ENCODE measurements at places on chromosomes 7 and 10. TPM values are rescaled to one million over a fixed set of nuclear protein-coding genes. Genes with fewer than 3 reads are reported as not detected.

C10orf67 gene
- total RNA-seq: not detected

EIF4H gene
- 244 TPM for total RNA-seq

INHBA gene
- total RNA-seq: 44.8 TPM

SGMS1 gene
- total RNA-seq: 92.3 TPM

CARD11 gene
- total RNA-seq: 4.4 TPM

ADCYAP1R1 gene
- 1.4 TPM for total RNA-seq

- no peak for DNase-seq
Observed at GRCh38 chr7:157073335-157073734, 62.9 kb upstream of the MNX1 start.

- DNase-seq: no peak
Observed at GRCh38 chr10:122190176-122190943, 80.7 kb upstream of the BTBD16 start.

DNA sequence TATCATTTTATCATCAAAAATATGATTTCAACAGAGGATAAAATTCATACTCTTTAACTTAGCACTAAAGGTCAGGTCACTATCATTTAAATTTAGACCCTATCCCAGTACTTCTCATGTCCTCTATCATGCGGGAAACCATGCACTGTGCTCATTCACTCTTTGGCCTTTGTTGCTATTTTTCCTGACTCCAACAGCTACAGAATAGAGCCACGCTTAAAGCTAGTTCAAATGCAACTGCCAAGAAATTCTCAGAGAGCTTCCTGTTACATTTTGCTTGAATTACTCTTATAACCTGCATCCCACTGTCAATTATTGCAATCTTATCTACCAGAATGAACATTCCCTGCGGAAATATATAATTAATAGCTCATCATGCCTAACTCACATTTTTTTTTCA, 58.3 kb downstream of the SEMA3A start:
- DNase-seq: no peak

DNA sequence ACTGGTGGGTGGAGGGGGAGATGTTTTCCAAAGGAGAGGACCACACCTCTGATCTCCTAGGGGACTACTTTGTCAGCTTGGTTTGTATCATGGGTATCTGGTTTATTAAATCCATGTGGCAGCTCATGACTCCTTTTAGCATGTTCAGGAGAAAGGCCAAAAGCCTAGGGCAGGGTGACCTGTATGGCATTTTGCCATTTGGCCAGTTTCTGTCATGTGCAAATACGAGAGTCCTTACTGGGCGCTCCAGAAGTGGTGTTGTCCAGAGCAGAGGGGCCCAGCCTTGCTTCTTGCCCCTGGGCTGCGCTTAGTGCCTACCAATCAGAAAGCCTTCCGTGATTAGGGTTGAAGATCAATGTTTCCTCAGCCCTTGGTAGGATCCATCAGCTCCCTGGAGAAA, 31.0 kb downstream of the ADRA2A start:
- DNase-seq: no peak

DNA sequence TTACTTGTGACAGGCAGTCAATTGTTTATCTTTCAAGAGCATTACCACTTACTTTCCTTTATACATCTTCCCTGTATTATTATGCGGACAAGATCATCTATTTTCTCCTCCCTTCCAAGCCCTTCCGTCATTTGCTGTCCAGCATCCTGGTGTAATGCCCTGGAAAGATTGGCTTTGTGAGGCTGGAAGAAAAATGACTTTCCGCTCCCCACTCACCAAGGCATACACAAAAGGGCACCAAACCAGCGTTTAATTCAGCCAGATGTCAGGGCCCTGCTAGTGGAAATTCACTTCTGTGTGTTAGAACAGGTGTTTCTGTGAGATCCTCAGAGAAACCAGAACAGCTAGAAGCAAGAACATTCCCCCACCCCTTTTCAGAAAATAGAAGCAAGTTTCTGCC, 128.1 kb upstream of the NANOS1 start:
- DNase-seq: no peak

GRCh38 chr10:60663850-60664249, 114.4 kb upstream of the CDK1 start:
- DNase-seq: no peak

GRCh38 chr7:9557853-9558252, 1124.4 kb downstream of the NXPH1 start:
- no peak for DNase-seq

GRCh38 chr10:78925800-78926319, 142.9 kb upstream of the ZMIZ1 start:
- DNase-seq: no peak

DNA sequence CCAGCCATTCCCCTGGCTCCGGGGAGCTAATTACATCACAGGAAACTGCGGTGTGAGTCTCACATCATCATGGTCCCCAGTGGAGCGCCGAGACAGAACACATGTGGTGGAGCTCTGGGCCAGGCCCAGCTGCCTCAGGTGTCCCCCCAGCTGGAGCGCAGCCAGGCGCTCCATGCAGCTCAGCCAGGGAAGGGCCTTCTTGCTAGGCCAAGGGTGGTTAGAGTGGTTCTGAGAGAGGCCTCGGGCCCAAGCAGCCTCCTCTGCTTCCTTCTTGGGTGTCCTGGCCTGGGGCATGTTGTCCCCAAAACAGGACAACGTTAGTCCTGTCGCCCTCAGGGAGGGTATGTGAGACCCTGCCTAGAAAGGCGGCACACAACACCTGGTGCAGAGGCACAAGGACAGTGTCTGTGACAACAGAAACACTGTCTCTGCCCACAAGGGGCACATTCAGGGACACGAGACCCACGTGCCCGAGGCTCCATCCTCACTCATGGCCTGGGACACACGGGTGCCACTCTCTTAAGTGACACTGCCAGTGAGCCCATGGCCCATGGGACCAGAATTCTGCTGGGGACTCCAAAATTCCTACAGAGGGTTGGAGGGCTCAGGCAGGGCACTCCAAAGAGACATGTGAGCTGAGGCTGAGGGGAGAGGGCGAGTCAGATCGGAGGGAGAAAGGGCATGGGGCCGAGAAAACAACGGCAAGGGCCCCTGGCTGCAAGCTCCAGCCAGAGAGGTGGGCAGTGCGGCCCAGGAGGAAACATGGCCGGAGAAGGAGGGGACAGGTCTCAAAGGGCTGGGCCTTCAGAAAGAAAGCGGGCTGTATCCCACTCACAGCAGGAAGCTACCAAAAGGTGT, 37.0 kb upstream of the RET start:
- no peak for DNase-seq

DNA sequence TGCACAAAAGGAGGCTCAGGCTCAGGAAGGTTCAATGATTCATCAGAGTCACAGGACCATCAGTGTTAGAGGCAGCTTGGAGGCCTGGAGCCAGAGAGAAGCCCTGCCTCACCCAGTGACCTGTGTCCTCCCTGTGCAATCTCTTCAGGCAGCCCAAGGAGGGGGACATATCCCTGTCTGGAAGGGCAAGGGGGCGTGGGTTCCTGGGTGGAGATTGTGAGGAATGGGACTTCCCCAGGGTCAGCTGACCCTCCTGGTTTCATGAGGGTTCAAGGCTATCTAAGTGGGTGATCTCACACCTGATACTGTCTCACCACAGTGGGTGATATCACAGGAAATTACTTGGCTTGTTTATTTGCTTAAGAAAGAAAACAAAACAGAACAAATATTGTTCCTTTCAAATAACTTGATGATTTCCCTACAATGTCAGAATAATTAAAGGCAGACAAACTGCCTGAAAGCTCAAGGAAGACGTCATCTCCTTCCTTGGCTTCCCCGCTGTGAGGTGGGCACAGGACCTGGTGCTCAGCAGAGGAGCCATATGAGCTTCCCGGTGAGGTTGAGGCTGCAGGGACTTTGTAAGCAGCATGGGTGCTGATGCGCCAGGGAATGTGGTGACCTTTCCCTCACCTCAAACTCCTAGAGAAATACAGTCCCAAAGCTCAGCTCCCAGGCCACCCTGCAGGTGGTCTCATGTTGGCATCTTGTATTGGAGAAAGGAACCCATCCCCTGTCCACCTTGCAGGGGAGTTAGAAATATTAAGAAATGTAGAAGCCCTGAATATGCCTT, 763.2 kb downstream of the GRID1 start:
- no peak for DNase-seq

DNA sequence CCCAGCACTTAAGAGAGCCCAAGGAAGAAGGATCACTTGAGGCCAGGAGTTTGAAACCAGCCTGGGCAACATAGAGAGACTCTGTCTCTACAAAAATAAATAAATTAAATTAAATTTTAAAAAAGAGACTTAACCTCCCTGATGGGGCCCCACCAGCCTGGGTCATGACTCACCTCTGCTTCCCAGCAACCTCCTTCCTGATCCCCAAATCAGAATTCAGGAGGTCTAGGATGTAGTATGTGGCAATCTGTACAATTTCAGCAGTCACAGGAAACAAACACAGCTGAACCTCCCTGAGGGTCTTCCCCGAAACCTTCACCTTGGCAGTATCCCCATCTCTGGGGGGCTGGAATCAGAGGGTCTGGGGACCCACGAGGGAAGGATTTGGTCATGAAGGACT, 9.7 kb upstream of the PPP1R35 start:
- DNase-seq: no peak

- no peak for DNase-seq
Observed at GRCh38 chr7:137579913-137580640, 236.5 kb upstream of the PTN start.

GRCh38 chr7:35003679-35004303, 33.5 kb downstream of the DPY19L1 start:
- DNase-seq: no peak

- no peak for DNase-seq
Observed at GRCh38 chr10:59971915-59972314, 65.6 kb upstream of the CCDC6 start.

DNA sequence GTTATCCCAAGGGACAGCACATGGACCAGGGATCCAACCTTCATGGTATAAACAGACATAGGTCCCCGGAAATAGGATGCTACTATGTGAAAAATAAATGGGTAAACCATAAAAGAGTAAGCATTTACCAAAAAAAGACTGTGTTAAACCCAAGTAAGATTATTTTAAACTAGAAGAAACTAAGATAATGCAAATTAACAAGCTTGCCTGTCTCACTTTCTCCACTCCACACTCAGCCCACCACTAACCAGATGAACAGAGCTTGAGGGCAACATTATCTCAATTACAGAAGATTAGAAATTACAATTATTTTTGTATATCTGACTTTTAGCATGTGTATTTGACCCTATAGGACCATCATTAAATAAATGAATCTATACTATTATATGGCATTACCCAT, 117.2 kb upstream of the CAV2 start:
- no peak for DNase-seq

DNA sequence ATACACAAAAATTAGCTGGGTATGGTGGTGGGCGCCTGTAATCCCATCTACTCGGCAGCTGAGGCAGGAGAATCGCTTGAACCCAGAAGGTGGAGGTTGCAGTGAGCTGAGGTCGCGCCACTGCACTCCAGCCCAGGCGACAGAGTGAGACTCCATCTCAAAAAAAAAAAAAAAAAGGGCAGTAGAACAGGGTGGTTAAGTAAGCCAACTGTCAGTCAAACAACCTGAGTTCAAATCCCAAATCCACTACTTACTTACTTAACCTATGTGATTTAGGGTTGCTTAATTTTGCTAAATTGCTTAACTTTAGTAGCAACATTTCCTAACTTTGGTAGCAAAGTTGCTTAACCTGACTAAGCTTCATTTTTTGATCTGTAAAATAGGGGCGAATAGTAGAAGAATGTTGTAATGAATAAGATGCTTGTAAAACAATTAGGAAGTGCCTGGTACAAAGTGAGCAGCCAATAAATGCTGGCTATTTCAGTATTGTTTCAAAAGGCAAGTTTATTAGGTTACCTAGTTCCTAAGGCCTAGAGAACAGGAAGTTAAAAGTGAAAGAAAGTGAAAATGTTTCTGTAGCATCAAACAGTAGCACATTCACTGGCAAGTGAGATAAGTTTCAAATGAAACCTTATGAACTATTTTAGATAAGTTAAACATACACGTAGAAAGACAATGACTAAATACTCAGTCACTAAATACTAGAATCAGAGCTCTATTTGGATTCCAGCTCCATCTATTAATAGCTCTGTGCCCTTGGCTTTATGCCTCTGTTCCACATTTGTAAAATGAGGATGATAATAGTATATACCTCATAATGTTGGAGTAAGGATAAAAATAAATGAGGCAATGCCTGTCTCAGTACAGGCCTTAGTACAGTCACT, 64.3 kb downstream of the HOXA1 start:
- no peak for DNase-seq

DNA sequence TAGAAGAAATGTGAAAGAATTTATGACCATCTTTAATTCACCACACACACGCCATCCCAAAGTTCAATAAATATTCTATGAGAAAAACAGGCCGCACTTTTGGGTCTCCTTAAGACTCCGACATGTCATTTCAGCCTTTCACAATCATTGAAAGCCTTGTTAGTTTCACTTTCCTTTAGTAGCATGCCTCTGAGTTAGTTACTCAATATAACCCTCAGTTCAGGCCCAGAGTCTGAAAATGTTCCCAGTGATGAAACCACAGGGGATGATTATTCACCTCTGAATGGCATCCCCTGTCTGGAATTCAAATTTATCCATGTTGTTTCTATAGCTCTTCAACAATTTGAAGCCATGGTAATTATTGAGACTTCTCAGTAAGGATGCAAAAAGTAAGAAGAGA, 278.1 kb upstream of the NRP1 start:
- no peak for DNase-seq

- DNase-seq: no peak
Observed at GRCh38 chr10:71064413-71065118, 147.8 kb upstream of the UNC5B start.

- no peak for DNase-seq
Observed at GRCh38 chr10:93874309-93875031, 19.3 kb upstream of the SLC35G1 start.

- peak; percentile 61 for DNase-seq
Observed at GRCh38 chr7:158782761-158783401, 46.4 kb downstream of the ESYT2 start.

- no peak for DNase-seq
Observed at GRCh38 chr7:96426027-96426426, 104.1 kb upstream of the SLC25A13 start.
